ENCODE measurements at places on chromosomes 3 and 15.

- DNase-seq, result no peak
Observed at GRCh38 chr3:171326717-171327440, 133.3 kb downstream of the TNIK start.

GRCh38 chr3:126545544-126545943 is 13.2 kb downstream of the C3orf22 start:
- no peak for DNase-seq

GRCh38 chr3:128548021-128548420 is 55.0 kb upstream of the GATA2 start:
- no peak for DNase-seq

GRCh38 chr3:37074178-37074577 is 80.9 kb downstream of the MLH1 start:
- DNase-seq, result no peak

- no peak for DNase-seq
Observed at GRCh38 chr15:80517290-80517689, 113.1 kb downstream of the ARNT2 start.

DNA sequence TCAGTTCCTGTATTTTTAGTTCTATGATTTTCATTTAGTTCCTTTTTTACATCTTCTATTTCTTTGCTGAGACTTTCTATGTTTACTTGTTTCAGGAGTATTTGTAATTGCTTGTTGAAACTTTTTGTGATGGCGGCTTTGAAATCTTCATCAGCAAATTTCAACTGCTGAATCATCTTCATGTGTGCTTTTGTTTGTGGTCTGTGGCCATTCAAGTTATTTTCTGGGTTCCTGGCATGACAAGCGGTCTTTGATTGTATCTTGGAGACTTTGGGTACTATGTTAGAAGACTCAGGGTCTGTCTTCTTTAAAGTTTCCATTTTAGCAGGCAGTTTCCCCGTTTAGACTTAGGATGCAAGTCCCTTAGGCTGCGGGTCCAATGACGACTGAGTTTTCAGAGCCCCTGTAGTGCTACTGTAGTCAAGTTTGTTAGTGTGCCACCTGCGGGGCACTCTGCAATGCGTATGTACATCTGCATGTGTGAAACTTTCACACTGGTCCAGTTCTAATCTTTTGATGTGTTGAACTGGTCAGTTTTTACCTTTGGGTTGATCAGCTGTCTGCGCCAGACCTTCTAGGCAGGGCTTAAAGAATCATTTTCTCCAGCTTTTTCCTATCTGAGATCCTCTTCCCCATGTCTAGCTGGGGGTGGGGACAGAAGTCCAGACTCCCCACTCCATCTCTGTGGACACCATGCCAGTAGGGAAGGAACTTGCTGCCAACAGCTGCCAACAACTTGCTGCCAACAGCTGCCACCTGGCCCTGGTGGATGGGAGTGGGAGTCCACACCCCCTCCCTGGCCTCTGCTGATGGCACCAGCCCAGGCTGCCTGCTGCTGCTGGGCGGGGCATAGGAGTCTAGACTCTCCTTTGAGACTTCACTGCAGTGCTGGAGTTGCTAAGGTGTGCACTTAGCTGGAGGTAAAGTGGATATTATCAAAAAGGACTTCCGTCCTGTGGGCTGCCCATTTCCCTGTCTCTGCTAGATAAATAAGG is 190.9 kb downstream of the TJP1 start:
- no peak for DNase-seq

DNA sequence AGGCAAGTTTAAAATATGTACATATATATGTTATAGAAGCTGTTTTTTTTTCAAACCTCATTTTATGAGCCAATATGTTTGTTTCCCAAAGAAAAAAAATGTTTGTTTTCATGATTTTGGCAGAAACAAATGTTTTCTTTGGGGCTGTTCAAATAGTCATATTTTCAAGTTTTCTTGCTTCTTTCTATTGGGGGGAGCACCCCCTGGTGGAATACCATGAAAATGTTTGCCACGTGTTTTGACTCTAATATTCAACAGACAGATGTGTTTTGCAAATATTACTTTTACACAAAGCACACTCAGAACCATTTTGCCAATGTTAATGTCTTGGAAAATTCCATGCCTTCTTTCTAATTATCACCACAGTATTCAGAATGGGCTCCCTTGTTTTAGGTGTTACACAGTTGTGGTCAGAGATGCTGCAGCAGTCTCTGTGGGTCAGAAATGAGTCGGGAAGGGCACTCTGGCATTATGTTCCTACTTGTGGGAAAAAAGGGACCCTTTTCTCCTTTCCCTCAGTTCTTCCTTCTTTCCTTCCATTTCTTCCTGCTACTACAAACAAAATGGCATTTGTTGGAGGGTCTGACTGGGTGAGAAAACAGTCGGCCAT is 817.0 kb downstream of the TUSC7 start:
- no peak for DNase-seq
